Mesenteric fat pad (tissue), 1 donor: ENCODE measurements at places on chromosomes 2 and 18. TPM values are rescaled to one million over a fixed set of nuclear protein-coding genes. Genes with fewer than 3 reads are reported as not detected.

GRCh38 chr18:74342416-74343043 lies 26.9 kb downstream of the C18orf63 start:
- DNase-seq, result no peak

DNA sequence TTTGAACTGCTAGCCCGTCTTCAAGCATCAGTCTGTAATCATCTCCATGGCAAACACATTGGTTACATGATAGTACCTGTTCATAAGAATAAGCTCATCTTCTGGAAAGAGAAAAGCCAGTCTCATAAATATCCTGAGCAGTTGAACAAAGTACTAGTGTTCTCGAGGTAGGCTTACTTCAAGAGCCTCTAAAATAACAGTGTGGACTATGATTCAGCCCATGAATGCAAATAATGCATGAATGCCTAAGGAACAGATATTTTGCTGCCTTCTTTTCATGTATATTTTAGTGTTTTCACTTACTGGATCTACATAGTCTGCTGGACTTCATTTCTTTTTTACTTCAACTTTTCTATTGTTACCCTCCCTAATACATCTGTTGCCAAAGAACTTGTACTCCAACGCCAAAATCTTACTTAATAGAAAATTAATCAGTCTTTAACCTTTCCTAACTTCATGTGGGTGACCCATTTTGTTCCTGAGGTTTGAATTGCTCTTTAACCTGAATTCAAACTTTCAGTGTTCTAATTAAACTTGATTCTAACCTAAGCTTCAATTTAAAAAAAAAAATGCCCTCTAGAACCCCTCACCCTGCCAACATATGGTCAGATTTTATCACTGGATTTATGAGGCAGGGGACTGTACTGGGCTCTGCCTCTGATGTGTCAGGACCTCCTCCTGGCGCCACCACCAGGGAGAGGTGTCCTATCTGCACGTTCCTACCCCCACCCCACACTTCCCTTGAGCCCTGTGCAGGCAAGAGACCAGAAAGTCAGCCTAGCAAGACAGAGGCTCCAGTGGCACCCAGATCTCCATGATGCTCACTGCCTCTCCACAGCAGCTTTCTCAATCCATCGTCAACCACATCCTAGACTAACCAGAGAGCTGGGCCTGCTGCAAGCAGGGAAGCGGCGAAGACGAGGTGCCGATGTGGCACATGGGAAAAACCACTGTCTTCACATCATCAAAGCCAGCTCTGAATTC lies 264.7 kb upstream of the ID2 start:
- no peak for DNase-seq

DNA sequence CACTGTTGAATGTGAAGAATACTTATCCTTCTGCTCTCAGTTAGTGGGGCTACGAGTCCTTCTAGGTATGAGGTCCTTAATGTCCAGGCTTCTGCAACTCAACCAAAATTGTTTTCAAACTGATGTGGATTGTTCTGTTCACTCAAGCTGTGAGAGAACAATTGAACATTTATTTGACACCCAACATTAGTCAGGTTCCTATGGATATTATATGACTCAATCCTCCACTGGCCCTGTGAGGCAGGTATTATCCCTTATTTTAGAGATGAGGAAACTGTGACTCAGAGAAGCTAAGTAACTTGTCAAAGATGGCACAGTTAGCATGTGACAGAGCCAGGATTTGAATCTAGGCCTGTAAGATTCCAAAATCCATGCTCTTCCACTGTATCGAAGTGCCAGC lies 1.2 kb upstream of the LYG2 start:
- no peak for DNase-seq

DNA sequence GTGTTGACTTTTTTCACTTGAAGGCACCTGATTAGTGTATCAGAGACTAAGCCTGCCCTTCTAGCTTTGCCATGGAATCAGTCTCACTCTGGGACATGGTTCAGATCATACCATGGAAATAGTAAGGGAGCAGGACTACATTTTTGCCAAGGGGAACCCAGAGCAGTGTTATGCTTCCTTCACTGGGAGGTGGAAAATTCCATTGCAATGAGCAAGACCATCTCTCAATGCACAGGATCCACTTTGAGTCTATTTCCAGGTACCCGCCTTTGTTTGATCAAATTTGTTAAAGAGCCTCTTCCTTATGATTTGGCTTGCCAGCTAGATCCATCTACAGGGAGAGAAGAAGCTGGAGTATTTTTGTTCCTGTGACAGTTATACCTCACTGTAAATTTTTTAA lies 395.8 kb downstream of the MTX2 start:
- DNase-seq, result no peak

GRCh38 chr2:118835746-118836410 lies 11.6 kb downstream of the EN1 start:
- no peak for DNase-seq

ZSWIM2 gene
- total RNA-seq, result 1.2 TPM

SATB2 gene
- total RNA-seq, result 8.3 TPM

LBH gene
- 34.9 TPM for total RNA-seq

FBLN7 gene
- 5.3 TPM for total RNA-seq
